AG09309 (cell line): ENCODE measurements at places on chromosomes 13 and 19.
A peak's percentile ranks its signal among the peaks of the same experiment; 100 is the strongest.

GRCh38 chr13:80235967-80236302, 105.0 kb downstream of the SPRY2 start:
- no peak for DNase-seq

DNA sequence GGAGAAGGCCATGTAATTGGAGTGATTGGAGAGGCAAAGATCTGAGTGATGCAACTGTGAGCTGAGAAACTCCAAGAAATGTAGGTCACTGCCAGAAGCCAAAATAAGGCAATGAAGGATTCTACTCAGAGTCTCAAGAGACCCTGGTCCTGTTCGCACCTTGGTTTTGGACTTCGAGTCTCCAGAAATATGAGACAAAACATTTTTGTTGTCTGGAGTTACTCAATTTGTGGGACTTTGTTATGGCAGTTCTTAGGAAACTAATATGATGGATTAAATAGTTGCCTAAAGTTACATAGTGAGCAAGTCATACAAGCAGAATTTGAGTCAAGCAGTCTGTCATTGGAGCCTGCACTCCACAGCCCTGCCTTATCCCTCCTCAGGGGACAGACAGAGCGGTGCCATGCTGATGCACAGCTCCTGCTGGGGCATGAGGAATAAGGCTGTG, 104.2 kb downstream of the ITGBL1 start:
- DNase-seq, result peak; percentile 37

- no peak for DNase-seq
These were observed 8.6 kb downstream of the ISOC2 start for GRCh38 chr19:55452749-55453346.

GRCh38 chr13:20442798-20443381, 82.8 kb downstream of the CRYL1 start:
- no peak for DNase-seq

DNA sequence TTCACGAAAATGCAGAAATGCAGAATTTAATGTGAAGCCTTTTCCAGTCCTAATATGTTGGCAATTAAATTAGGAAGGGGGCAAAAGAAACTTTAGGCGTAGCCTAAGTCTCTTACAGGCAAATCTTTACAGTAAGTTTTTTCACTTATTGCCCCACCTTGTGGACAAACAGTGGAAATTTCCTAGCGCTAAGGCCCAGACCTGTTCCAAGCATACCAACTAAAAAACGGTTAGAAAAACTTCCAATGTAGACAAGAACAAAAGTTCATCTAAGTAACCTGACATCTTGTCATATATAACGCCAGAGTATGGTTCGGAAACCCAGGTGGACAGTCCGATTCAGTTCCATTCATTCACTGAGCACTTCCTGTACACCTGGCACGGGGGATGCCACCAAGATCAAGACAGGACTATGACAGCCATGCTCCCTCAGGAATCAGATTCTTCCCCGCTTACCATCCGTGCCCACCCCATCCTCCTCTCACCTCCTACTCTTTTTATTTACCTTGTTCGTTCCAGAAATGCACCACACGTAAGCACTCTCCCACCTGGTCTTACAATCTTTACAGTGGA, 4.9 kb downstream of the ZAR1L start:
- DNase-seq, result no peak

- no peak for DNase-seq
These were observed 28.7 kb downstream of the CYP4F2 start for GRCh38 chr19:15869109-15869555.

- DNase-seq, result no peak
These were observed 420.8 kb upstream of the GPC6 start for GRCh38 chr13:92805766-92806165.

DNA sequence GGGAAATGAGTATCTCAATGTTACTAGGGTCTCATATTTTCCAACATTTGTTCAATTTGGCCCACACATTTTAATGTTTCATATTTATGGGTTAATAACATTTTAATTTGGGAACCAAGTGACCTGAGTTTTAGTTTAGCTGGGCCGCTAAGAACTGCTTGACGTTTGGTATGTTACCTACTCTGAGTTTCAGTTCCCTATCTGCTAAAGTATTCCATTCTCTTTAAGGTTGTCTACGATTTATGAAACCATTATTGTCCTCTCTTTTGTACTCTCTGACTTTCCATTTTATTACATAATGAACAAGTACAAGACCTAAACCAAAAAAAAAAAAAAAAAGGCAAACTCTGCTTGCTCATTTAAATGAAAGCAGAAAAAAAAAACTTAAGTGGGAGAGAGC, 89.9 kb downstream of the FGF14 start:
- no peak for DNase-seq

GRCh38 chr19:40508739-40509260, 42.0 kb downstream of the SPTBN4 start:
- no peak for DNase-seq

DNA sequence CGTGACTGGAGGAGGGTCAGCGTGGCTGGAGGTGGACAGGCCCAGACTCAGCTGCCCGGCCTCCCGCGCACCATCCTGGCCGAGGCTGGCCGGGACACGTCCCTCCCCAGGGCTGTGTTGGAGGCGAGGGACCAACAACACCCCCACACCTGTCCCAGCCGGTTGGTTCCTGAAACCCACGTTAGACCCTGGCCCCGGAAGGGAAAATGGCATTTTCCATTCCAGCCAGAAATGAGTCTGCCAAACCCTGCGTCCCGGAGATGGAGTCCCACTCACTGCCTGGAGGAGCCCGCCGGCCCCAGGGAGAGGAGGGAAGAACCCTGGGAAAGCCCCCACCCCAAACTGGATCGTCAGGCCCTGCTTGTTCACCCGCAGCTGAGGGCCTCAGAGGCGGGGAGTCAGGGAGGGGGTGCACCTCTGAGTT, 4.8 kb upstream of the WDR18 start:
- no peak for DNase-seq

- DNase-seq, result no peak
These were observed 449.9 kb downstream of the KLF12 start for GRCh38 chr13:73684286-73684685.

DNA sequence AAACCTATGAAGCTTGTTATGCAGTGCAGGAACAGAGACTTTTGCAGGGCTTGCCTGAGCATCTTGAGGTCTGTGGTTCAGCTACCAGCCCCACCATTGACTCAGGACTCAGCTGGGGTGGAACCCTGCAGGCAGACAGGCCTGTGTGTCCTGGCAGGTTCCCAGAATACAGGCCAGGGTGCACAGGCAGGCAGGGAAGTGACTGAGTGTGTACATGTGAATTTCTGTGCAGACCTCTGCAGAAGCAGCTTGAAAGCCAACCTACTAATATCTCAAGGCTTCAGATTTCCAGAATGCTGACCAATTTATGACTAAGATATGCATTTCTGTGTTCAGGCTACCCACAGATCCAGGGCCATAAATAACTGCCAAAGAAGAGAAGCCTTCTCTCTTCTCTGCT, 254.4 kb downstream of the DLEU7 start:
- peak; percentile 93 for DNase-seq

- DNase-seq, result no peak
These were observed 5.1 kb downstream of the RAP2A start for GRCh38 chr13:97438856-97439595.

DNA sequence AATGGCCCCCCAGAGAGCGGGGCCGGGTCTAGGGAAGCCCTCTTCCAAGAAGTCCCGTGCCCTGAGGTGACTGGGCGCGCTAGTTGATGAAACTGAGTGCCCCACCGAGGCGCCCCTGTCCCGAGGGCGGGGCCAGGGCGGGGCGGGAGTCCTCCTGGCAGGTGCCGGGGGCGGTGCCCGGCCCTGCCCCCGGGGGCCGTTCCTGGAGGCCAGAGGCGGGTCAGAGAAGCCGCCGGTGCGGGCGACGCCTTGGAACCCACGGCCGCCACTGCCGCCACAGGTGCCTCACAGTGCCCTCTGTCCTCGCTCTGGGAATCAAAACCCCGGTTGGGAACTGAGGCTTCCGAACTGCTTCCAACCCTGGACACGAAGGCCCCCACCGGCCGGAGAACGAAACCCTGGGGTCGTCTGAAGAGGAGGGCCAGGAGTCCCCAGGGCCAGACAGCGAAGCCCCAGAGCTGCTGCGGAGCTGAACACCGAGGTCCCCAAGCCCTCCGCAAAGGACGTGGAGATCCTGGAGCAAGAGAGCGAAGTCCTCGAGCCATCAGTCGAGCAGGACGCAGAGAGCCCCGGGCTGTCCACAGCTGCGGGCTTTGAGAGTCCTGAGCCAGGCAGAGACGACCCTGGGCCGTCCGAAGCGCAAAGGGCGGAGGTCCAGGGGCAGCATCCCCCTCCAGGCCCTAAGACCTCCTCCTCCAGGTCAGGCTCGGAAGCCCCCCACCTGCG, at the start of gene MISP3:
MISP3 (plus strand) TSS at position 252 of the 726 bp plus-strand sequence. CDS start 524 bp downstream, outside the sequence.
- no peak for DNase-seq

DNA sequence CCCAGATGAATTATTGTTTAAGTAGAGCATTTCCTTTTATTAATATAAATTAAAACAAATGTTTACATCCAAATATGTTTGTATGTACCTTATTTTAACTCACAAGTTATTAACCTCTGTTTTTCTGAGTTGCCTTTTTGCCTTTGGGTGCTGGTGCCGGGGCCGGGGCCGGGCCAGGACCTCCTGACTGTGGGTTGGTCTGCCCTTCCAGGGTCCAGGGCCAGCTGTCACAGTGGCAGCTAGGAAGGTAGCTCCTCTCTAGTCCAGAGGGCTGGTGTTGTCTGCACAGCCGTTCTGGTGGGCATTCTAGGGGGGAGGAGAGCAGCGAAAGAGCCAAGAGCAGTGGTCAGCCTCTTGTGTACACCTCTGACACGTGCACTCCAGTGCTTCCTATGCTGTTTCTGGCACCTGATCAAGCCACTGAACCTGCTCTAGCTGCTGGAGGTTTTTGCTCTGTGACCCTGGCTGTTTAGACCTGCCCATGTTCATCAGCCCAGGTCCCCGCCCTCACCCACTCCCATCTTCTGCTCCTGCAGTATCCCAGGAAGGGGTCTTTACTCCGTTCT, 2.0 kb upstream of the UBA2 start:
- no peak for DNase-seq
